Tibial artery (tissue), 4 donors: ENCODE measurements at places on chromosomes 3 and 15.

DNA sequence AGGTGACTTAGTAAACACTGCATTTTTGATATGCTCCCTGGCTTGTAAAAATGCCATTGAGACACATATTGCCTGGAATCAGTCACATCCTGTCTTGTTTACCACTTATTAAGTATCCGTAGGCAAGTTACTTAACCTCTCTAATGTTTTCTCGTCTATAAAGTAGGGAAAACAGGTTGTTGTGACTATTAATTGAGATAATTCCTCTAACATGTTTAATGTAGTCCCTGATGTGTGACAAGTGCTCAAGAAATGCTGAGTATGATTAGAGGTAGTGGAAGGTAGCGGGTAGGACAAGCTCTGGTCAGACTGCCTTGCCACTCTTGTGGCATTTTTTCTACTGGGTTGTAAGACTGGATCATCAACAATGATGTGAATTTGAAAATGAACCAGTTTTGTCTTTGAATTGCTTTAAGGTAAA is 54.1 kb downstream of the NFKBIZ start:
- no peak for DNase-seq

DNA sequence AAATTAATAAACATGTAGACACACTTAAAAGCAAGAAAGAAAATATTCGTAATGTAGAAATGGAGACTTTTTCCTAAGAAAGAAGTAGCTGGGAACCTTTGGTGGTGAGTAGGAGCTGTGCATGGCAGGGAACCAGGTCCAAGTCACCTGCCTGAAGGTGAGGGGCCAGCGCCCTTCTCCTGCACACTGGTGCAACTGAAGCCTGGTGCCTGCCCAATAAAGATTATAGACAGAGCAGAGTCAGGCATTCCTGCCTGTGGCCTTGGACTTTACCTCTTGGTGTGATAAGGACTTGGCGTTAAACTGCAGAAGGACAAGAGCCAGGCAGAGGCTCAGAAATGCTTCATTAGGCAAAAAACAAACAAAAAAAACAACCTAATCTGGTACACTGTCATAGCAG is 14.2 kb downstream of the CFAP91 start:
- DNase-seq = no peak

DNA sequence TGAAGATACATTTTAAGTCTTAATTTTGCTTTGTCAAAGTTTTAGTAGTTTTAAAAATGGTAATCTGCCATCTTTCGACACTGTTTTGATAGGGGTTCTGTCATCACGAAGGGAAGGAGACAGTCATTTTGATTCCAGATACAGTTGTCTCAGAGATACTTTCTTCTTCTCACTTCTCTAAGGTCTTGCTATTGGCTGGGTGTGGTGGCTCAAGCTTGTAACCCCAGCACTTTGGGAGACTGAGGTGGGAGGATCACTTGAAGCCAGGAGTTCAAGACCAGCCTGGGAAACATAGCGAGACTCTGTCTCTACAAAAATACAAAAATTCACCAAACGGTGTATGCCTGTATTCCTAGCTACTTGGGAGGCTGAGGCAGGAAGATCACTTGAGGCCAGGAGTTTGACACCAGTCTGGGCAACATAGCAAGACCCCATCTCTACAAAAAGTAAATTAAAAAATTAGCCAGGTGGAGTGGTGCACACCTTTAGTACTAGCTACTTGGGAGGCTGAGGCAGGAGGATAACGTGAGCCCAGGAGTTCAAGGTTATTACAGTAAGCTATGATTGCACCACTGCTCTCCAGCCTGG is 3.3 kb downstream of the RAB8B start:
- no peak for DNase-seq

- DNase-seq = no peak
These were observed 167.5 kb downstream of the NR2F2 start for GRCh38 chr15:96497951-96498350.

GRCh38 chr3:23189187-23189586 is 13.9 kb upstream of the UBE2E2 start:
- no peak for DNase-seq
